ENCODE measurements at places on chromosomes 6 and 20.

- no peak for DNase-seq
Measured at GRCh38 chr6:13513626-13514502, 26.5 kb upstream of the GFOD1 start.

DNA sequence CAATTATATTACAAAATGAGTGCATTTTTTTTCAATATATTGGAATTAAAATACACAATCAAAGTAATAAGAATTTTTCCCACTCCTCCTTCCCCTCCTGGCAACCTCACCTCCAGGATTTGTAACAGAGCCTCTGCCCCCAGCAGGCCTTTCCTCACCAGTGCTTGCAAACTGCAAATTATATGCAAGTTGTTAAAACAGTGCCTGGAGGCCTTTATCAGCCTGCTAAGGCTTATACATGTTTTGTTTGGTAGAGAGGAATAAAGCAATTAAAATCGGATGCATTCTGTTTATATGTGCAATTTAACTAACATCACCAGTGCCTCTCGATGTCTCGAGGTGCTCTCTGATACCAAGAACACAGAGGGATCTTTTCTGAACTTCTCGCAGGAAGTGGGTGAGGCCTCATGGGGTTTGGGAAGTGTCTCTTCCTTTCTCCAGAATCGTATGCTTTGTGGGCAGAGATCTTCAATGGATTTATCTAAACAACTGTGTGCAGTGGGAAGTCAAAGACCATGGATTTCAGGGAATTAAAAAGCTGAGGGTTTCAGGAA is 186.8 kb downstream of the CDH26 start:
- no peak for DNase-seq

- no peak for DNase-seq
Measured at GRCh38 chr6:28897369-28897745, 26.4 kb downstream of the TRIM27 start.

DNA sequence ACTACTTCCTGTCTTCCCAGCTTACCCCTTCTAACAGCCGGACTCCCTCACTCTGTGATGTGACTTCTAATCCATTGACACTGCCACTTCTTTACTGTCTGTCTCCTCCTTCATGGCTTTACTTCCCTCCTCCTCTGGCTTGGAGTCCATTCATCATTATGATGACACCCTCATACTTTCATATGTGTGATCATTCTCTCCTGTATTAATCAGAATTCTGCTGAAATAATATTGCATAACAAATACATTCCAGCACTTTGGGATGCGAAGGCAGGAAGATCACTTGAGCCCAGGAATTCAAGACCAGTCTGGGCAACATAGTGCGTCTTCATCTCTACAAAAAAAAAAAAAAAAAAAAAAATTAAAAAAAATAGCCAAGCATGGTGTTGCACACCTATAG is 147.9 kb upstream of the BTBD3 start:
- no peak for DNase-seq

GRCh38 chr6:125974214-125974866 is 12.0 kb upstream of the TRMT11 start:
- no peak for DNase-seq

DNA sequence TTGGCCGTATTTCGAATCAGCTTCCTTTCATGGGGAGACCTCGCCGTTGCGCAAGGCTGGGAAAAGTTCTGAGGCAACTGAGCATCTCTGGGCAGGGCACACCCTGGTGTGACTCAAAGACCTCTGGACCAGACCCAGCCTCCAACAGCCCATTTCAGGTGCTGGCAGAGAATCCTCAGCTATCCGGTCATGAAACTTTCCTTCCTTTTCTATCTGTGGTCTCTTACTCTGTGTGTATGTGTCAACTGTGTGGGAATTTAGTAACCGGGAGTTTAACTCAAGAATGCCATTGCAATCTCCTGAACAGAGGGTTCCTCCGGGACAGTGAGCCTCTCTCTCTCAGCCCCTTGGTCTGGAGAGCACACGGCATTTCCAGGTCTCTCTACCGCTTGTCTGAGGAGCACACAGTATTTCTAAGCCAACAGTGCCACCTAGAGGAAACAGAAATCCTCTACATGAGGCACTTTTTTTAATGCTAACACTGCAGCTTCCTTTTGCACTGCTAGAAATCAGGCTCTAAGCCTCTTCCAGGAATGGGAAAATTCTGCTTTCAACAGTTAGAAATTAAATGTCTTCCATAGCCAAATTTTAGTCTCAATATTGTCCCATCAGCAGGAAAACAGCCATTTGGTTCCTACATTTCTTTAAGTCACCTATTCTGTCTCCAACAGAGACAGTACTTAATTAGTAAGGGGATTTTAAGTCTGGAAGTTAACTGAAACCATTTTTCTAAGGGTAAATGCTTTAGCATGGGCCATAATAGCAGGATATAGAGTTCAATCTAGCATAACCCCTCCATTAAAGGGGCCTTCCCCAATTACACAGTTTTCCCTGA is 32.7 kb downstream of the PLN start:
- no peak for DNase-seq

DNA sequence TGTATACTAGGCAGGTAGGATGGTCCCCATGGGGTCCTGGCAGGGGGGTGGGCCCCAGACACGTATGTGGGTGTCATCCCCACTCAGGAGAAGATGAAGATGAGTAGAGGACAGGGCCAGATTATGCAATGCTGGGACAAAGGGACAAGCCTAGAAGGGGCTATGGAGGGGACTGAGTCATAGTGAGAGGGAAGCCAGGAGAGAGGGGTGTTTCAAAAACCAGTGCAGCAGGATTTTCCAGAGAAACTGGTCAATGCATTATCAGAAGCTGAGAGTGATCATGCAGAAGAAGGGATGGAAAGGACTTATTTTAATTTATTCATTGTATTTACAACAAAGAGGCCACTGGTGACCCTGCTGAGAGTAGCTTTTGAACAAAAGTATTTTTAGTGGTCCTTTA is 74.0 kb downstream of the PPP1R3G start:
- no peak for DNase-seq

GRCh38 chr20:33531047-33531877 is 41.4 kb downstream of the CBFA2T2 start:
- DNase-seq, result no peak

- no peak for DNase-seq
Measured at GRCh38 chr20:36312724-36313441, 6.7 kb downstream of the DLGAP4 start.

DNA sequence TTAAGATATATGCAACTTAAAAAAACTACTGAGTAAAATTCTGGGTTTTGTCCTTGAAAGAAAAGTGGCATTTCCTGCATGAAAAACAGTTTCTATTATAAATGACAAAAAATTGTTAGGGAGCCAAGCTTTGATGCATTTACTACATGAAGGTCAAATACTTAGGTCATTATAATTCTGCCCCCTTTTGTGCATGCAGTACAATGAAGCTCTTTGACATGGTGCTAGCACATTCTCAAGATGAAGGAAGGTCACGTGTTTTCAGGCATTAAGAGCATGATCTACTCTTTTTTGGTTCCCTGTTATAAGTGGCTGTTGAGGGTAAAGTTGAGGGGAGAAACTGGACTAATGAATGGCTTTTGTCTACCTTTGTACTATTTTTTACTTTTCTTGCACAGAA is 72.7 kb downstream of the FOXO3 start:
- no peak for DNase-seq

DNA sequence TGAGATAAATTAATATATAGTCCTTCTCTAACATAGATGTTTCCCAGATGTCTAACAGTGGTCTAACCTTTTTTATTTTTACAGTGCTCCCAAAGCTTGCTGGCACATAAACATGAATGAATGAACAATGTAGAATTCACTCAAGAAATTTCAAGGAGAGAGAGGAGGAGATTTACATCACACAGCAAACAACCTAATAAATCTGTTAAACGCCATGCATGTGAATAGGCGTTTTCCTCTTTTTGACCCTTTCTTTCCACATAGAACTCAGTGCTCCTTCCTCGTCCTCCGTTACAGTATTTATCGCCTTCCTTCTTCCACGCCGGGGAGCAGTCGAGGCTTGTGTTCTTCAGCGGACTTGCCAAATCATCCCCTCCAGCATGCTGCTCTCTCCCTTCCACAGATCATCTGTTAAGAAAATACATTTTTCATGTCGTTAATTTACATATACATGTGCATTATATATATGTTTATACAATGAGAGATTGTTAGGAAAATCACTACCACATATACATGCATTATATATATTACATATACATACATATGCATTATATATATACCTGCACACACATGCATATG is 93.0 kb downstream of the SLC35B3 start:
- DNase-seq, result no peak

DNA sequence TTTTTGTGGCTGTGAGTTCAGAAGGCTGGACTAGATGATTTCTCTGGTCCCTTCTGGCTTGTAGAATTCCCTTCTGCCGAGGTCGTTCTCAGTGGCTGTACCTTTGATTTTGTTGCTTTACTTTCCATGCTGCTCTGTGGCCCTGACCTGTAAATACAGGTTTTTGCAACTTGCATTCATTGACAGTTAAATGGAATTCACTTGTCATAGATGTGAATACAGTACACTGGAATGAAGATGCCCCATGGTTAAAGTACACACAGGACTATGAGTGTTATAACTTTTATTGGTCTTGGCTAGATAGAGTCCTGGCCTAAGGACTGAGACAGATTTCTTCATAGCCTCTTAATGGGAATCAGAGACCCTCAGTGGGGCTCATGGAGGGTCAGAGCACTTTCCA is 12.9 kb upstream of the EFCAB8 start:
- no peak for DNase-seq

All from stimulated activated CD4-positive, alpha-beta T cell treated with anti-CD3 and anti-CD28 coated beads, Interleukin-12 subunit alpha, Interleukin-12 subunit beta, amount 100 ng/mL, for 48 hours (primary cell).